ENCODE measurements at places on chromosomes 4 and X.

DNA sequence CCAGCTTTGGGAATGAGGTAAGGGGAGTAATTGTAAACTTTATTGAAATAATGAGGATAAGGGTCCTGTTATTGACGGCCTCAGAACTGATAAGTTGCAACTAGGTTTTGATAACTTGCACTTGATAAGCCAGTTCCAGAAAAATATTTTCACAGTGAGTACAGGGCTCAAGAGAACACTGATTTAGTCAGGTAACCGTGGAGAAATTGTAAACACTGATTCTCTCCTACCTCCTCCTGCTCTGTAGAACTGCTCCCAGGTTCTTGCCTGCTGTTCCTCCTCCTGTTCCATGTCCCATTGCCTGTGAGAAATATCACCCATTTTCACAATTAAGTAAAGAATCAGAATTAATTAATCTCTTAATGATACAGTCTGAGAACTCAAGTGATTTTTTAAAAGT lies 55.0 kb upstream of the CXXC4 start:
- DNase-seq: no peak

DNA sequence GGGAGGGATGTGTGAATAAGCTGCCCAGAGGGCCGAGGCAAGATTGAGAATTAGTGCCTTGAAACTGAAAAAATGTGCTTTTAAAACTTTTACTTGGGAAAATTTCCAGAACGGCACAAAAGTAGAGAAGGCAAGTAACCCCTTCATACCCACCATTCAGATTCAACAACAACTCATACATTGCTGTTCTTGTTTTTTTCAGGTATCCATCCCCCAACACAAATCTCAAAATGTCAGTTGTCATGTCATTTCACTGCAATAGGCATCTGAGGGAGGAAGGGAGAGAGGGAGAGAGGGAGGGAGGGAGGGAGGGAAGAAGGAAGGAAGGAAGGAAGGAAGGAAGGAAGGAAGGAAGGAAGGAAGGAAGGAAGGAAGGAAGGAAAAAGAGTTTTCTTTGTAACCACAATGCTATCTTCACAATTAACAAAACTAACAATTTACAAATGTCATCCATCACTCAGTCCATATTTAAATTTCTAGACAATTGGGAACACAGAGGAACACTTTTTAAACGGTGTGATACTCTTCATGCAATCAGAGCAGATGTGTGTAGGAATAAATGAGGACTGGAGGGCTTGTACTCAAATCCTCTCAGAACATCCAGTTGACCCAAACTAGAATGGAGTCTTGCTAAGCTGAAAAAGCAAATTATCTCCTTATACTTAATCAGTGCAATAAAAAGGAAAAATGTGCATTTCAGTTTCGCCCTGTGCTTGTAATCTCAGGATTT lies 54.8 kb upstream of the ADGRG2 start:
- no peak for DNase-seq

DNA sequence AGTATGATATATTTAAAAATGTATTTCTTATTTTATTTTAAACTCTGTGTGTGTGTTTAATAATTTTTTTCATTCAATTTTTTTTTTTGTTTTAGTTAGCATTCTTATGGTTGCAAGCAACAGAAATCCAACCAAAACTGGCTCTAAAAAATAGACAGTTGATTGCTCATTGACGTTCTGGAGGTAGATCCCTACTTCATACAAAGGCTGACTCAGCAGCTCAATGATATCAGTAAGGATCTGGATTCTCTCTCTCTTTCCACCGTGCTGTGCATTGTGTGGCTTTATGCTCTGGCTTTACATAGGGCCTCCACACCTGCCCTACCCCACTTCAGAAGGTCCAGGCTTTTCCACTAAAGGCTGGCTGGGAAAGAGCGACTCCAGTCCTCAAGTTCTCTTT lies 117.8 kb downstream of the UCHL1 start:
- DNase-seq: no peak

DNA sequence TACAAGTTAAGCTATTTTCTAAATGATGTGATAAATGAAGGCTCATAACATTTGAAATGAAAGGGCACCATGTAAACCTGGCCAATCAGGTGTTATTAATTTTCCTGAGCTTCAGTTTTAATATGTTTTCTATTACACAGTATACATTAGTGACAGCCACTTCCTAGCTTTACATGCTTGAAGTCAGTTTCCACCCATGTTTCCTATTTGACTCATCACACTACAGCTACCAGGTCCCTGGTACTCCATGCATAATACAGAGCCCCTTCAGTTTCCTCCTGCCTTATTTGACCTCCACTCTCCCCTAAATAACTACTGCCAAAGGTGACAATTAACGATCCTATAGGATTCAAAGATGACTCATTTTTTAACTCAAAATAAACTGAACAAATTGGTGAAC lies 18.3 kb downstream of the ZNF518B start:
- DNase-seq: no peak

DNA sequence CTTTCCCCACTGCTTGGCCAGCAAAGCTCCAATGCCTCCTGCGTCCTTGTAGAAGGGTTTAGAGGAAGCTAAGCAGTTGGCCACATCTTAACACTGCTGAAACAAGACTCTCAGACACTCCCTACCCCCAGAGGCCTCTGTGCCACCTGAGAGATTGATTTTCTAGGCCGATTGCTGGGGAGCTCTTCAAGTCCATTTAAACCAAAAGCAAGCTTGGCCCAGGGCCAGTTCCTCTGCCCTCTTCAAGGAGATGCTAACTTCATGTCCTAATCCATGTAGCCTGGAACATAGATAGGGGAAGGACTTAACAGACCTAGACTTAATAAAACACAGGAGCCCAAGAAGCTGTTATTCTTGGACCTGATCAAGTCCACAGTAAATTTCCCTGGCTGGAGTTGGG lies 27.2 kb upstream of the FMR1NB start:
- DNase-seq: no peak

- DNase-seq: no peak
Measured at GRCh38 chr4:11881364-11881763, 452.7 kb upstream of the HS3ST1 start.

DNA sequence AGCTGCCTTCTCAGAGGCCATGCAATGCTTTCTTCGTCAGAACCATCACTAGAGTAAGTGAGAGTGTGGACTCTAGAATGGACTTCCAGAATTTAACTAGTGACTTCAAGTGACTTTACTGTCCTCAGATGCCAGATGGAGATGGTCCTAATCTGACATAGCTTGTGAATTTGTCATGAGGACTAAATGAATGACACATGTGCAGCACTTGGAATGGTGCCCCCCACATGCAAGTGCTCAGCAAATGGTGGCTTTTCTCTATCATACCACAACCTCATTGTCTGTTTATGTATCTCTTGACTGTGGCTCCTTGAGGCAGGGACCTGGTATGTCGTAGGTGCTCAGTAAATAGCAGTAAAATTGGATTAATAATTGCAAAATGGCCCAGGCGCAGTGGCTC lies 91.6 kb upstream of the STX18 start:
- DNase-seq: no peak

GRCh38 chr4:1310796-1311631 lies 21.3 kb downstream of the MAEA start:
- no peak for DNase-seq

GRCh38 chr4:77040854-77041725 lies 34.7 kb downstream of the CCNI start:
- DNase-seq: no peak

DNA sequence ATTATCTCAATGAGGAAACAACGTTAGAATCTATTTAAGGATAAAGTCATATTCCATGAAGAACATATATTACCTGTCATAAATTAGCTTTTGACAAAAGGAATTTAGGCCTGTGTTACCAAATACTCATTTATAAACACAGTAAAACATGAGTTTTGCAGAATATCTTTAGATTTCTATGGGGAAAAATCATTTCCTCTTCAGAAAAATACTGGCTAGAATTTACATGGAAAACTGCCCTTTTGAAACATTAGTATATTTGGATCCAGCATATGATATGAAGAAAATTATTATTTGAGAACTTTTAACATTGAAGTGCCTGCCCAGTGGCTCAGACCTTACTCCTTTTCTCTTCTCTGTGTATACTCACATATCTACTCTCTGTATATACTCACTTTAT lies 131.4 kb upstream of the NEIL3 start:
- no peak for DNase-seq

DNA sequence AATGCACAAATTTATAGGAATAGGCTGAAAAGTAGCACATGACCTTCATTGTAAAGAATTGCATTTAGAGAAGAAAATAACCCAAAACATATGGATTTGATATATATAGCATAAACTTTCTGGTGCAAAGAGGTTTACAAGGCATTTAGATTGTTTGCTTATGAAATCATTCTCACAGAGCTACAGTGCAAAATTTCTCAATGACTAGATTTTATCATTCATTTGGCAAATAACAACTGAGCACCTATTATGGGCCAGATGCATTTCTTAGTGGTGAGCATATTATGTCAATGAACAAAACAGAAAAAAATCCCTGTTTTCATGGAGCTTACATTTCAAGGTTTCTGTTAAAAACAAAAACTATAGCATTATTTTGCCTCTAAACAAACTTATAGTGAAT lies 34.1 kb upstream of the TNIP3 start:
- no peak for DNase-seq

DNA sequence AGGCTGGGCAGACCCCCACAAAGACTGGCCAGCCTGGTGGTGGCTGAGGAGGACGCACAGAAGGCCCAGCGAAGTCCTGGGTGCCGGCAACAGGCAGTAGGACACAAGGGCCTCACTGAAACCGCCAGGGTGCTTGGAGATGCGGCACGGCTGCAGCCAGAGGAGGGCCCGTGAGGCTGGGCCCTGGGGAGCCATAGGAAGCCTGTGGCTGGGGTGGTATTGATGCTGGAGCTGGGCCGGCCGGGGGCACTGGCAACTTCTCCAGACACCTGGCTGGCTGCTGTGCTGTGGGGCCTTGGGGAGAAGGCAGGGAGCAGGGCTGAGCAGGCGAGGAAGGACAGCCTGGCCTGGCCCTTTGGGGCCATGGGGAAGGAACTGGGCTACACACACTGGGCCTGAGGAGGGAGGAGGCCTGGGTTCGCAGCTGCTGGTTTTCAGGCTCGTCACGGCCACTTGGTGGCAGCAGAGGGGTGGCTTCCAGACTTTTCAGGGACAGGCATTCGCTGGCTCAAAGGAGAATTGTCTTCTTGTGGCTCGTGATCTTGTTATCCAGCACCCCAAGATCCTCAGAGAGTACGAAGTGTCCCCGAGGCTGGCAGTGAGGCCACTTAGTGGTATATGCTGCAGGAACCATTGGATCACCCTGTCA lies 37.2 kb downstream of the ATP2B3 start:
- DNase-seq: no peak

DNA sequence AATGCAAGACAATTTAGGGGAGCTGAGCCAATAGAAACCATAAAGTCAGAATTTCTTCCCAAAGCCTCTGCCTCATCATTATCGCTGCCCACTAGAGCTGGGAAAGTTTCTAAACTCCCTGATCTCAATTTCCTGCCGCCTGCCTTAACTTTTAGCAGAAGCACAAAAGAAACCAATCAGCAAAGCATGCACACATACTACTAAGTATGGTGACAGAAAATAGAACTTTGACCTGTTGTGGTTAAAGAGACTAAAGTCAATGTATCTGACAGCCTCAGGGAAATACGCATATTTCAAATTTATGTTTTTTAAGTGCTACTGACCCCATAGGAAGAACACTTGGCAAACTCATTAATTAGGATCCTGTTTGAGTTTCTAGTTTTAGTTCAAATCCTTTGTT lies 10.1 kb downstream of the STK26 start:
- no peak for DNase-seq

GRCh38 chr4:169530048-169530447 lies 82.3 kb downstream of the NEK1 start:
- DNase-seq: no peak

- no peak for DNase-seq
Measured at GRCh38 chr4:141036786-141037185, 96.5 kb downstream of the RNF150 start.

- DNase-seq: no peak
Measured at GRCh38 chr4:147749811-147750321, 18.0 kb downstream of the ARHGAP10 start.

GRCh38 chr4:87103086-87103485 lies 117.3 kb downstream of the KLHL8 start:
- DNase-seq: no peak

GRCh38 chr4:184529283-184529682 lies 54.9 kb upstream of the IRF2 start:
- no peak for DNase-seq

DNA sequence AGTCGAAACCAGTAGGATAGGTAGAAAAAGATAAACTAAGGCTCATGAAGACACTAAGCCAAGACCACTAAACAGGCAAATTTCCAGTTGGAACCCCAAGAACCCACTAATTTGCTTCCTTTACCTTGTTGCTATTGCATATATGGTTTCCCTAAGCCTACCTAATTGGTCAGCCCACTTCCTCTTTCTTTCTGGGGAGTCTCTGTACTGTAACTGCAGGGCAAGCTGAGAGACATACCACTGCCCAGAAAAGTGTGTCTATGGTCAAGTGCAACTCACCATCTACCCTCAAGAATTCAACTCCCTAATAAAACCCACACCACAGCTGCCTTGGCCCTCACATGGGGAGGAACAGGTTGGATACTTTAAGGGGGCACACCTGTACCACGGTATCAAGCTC lies 28.6 kb downstream of the IDS start:
- DNase-seq: no peak

GRCh38 chr4:38562751-38563198 lies 101.2 kb upstream of the KLF3 start:
- no peak for DNase-seq

DNA sequence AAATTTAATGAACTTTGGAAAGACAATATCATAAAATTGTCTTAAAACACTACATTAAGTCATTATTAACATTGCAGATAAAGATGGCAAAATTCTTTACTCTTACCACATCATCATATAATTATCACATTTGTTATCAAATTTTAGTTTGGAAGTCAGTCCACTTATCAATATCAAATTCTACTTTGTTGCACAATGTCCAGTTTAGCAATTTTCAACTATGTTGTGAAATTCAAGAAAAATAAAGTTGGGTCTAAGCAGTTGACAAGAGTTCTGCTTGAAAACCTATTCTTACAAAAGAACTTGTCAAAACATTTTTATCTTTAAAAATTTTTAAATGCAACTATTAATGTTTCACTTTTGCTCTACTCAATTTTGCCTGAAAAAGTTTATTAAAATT lies 44.7 kb upstream of the TET2 start:
- no peak for DNase-seq

- DNase-seq: no peak
Measured at GRCh38 chr4:156889616-156890594, 81.7 kb downstream of the PDGFC start.

- no peak for DNase-seq
Measured at GRCh38 chrX:13167481-13168231, 123.2 kb upstream of the FAM9C start.

DNA sequence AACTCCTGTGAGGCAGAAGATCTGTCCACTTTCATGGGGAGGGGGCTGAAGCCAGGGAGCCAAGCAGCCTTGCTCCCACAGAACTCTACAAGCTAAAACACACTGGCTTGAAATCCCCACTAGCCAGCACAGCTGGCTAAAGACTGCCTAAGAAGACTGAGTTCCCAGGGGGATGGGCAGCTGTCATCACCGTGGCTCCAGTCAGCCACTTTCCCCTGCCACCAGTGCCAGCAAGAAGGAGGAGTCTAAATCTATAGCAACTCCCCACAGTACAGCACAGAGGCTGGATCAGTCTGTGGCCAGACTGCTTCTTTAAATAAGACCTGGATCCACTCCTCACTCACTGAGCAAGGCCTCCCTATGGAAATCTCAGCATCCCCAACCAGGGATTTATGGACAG lies 308.6 kb downstream of the FAM47B start:
- DNase-seq: no peak
